Gastrocnemius medialis (tissue), 4 donors: ENCODE measurements at places on chromosomes 1 and 21. TPM values are rescaled to one million over a fixed set of nuclear protein-coding genes. Genes with fewer than 3 reads are reported as not detected.

Gene FASLG
- not detected for total RNA-seq

Gene EVA1C
- 15.8 TPM for total RNA-seq

Gene IL20
- not detected for total RNA-seq

Gene FAM43B
- not detected for total RNA-seq

Gene KLF17
- total RNA-seq: not detected

Gene SLC19A2
- total RNA-seq: 95.2 TPM

Gene GJA9
- not detected for total RNA-seq

Gene OR2L3
- not detected for total RNA-seq

Gene DNASE2B
- total RNA-seq: 3.7 TPM

DNA sequence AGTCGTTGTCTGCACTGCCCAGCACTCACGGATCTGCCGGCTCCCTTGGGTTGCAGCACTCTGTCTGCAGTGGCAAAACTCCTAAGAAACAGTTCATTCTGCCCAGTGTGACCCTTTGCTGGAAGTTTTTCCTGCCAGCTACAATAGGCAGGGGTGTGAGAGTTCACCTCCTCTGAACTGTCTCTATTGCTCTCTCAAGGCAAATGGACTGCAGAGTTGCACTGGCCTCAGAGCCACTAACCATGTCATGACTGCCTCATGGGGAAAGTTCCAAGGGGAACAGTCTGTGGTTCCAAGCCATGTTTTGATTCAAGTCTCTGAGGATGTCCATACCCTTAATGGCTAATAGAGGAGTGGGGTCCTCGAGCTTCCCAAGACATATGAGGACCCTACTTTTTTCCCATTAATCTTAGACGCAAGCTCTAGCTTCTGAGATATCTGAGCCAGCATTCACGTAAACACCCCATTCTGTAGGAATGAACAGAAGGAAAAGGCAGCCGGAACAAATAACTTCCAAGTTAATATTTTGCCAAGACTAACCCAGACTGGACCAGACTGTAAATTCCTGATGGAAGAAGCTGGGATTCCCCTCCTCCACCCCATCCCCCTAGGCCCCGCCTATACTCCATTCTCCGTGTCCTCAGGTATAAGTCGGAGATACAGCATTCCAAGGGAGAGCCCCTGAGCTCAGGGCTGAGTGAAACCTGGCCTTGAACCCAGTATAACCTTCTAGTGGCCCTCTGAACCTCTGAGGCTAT is 93.8 kb upstream of the AKT3 start:
- H3K4me3 ChIP-seq: no peak overlapping the region
- H3K4me1 ChIP-seq: no peaks in the 10 kb centered on the region
- H3K36me3 ChIP-seq: no peaks in the 10 kb centered on the region
- no peak overlapping the region for H3K27ac ChIP-seq

- H3K36me3 ChIP-seq: no peaks in the 10 kb centered on the region
- no peaks in the 10 kb centered on the region for H3K27me3 ChIP-seq
- no peak for DNase-seq
- H3K4me3 ChIP-seq: no peak overlapping the region
These were observed 514.4 kb upstream of the B3GALT2 start for GRCh38 chr1:193700710-193701355.

- no peaks in the 10 kb centered on the region for H3K27me3 ChIP-seq
- H3K36me3 ChIP-seq: no peaks in the 10 kb centered on the region
These were observed 68.1 kb upstream of the AK4 start for GRCh38 chr1:65079941-65080340.

DNA sequence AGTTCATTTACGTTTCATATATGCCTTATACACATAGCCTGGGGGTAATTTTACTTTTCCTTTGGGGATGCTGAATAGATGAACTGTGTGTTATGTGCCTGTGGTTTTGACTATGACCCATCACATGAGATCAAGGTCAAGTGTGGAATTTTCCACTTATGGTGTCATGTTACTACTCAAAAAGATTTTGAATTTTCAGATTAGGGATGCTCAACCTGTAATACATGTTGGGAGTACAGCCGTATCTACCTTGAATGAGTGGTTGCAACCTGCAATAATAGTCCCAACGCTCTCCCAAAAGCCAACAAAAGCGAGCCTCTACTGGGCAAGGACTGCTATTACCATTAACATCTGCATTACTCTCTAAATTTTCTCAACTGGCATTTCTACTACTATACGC is 68.5 kb upstream of the SDC3 start:
- no peak overlapping the region for H3K4me3 ChIP-seq
- no peak for DNase-seq
- H3K4me1 ChIP-seq: peaks cover 36% of the 10 kb centered on the region
- H3K27me3 ChIP-seq: no peaks in the 10 kb centered on the region
- H3K27ac ChIP-seq: peak overlapping the region; percentile 48
- H3K36me3 ChIP-seq: no peaks in the 10 kb centered on the region

DNA sequence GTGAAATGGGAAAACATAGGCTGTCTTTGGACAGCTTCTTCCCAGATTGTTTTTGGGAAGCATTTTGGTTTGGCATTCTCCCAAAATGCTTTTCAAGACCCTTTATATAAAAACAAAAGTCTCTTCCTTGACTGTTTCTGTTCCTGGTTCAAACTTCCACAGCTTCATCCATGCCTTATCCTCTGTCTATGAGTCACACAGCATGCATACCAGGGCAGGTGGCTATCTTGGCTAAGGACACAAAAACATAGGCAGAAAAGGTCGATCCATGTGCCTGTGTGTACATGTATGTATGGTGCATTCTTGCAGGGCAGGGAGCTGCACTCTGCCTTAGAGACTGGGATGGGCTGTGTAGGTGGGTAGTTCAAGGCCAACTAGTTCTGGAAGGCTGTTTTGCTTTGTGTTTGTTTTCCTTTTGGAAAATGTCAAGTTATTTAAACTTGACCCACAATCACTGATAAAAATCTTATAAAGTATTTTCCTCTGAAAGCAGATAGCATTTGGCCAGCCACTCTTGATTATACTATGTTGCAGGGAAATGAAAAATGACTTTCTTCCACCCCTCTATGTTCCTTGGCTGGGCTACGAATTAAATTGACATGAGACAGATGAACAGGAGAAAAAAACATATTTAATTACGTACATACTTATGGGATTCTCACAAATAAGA is 437.0 kb downstream of the SIPA1L2 start:
- DNase-seq: no peak
- no peaks in the 10 kb centered on the region for H3K36me3 ChIP-seq
- H3K27me3 ChIP-seq: no peaks in the 10 kb centered on the region
- no peak overlapping the region for H3K4me3 ChIP-seq
- no peaks in the 10 kb centered on the region for H3K4me1 ChIP-seq

- DNase-seq: no peak
- H3K27ac ChIP-seq: no peak overlapping the region
- peaks cover 6% of the 10 kb centered on the region for H3K36me3 ChIP-seq
- no peaks in the 10 kb centered on the region for H3K27me3 ChIP-seq
- H3K4me3 ChIP-seq: no peak overlapping the region
These were observed 16.3 kb upstream of the MTARC1 start for GRCh38 chr1:220770245-220770913.

GRCh38 chr1:229164836-229165735 is 105.8 kb upstream of the RAB4A start:
- no peak overlapping the region for H3K27ac ChIP-seq
- no peaks in the 10 kb centered on the region for H3K27me3 ChIP-seq
- H3K4me1 ChIP-seq: no peaks in the 10 kb centered on the region
- no peak overlapping the region for H3K4me3 ChIP-seq
- H3K36me3 ChIP-seq: no peaks in the 10 kb centered on the region

- no peaks in the 10 kb centered on the region for H3K4me1 ChIP-seq
- H3K4me3 ChIP-seq: no peak overlapping the region
- no peak overlapping the region for H3K27ac ChIP-seq
These were observed 498.7 kb upstream of the NFIA start for GRCh38 chr1:60583696-60584095.

GRCh38 chr1:55346586-55346985 is 131.4 kb upstream of the USP24 start:
- no peak overlapping the region for H3K27ac ChIP-seq
- DNase-seq: no peak
- H3K36me3 ChIP-seq: no peaks in the 10 kb centered on the region
- H3K27me3 ChIP-seq: no peaks in the 10 kb centered on the region

GRCh38 chr1:47725511-47725991 is 271.6 kb downstream of the TRABD2B start:
- H3K4me1 ChIP-seq: peaks cover 7% of the 10 kb centered on the region
- H3K27me3 ChIP-seq: peaks cover 16% of the 10 kb centered on the region
- H3K36me3 ChIP-seq: no peaks in the 10 kb centered on the region
- no peak for DNase-seq
- H3K27ac ChIP-seq: no peak overlapping the region
- H3K4me3 ChIP-seq: no peak overlapping the region

DNA sequence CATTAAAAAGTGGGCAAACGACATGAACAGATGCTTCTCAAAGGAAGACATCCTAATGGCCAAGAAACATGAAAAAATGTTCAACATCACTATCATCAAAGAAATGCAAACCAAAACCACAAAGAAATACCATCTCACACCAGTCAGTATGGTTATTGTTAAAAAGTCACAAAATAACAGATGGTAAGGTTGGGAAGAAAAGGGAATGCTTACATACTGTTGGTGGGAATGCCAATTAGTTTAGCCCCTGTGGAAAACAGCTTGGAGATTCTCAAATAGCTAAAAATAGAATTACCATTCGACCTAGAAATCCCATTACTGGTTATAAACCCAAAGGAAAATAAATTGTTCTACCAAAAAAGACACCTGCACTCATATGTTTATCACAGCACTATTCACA is 369.4 kb downstream of the KCNH1 start:
- H3K36me3 ChIP-seq: no peaks in the 10 kb centered on the region
- H3K27me3 ChIP-seq: no peaks in the 10 kb centered on the region
- H3K27ac ChIP-seq: no peak overlapping the region
- no peaks in the 10 kb centered on the region for H3K4me1 ChIP-seq
- no peak overlapping the region for H3K4me3 ChIP-seq

GRCh38 chr1:86370601-86371022 is 25.5 kb downstream of the ODF2L start:
- no peaks in the 10 kb centered on the region for H3K4me1 ChIP-seq
- H3K4me3 ChIP-seq: no peak overlapping the region
- H3K36me3 ChIP-seq: no peaks in the 10 kb centered on the region
- no peaks in the 10 kb centered on the region for H3K27me3 ChIP-seq

DNA sequence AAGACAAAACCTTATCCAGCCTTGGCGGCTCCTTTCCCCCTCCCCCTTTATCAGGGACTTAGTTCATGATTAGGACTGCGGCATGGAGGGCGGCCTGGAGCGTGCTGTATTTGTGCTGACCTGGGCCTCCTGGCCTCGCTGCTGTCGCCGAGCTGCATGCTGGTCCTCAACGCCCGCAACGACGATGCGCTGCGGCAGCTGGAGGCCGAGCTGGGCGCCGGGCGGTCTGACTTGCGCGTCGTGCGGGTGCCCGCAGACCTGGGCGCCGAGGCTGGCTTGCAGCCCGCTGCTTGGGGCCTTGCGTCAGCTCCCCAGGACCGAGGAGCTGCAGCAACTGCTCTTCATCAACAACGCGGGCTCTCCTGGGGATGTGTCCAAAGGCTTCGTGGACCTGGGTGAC is 70.9 kb downstream of the TM2D1 start:
- H3K36me3 ChIP-seq: no peaks in the 10 kb centered on the region
- no peak overlapping the region for H3K4me3 ChIP-seq
- no peak overlapping the region for H3K27ac ChIP-seq
- H3K4me1 ChIP-seq: no peaks in the 10 kb centered on the region
- DNase-seq: no peak

GRCh38 chr1:44296086-44296485 is 59.0 kb downstream of the ERI3 start:
- H3K27me3 ChIP-seq: no peaks in the 10 kb centered on the region
- H3K36me3 ChIP-seq: peaks cover 15% of the 10 kb centered on the region
- peaks cover 17% of the 10 kb centered on the region for H3K4me1 ChIP-seq

GRCh38 chr1:243708210-243708609 is 141.8 kb downstream of the AKT3 start:
- H3K4me1 ChIP-seq: peaks cover 21% of the 10 kb centered on the region
- H3K36me3 ChIP-seq: no peaks in the 10 kb centered on the region
- no peaks in the 10 kb centered on the region for H3K27me3 ChIP-seq
- no peak for DNase-seq
- H3K4me3 ChIP-seq: no peak overlapping the region
- H3K27ac ChIP-seq: no peak overlapping the region

DNA sequence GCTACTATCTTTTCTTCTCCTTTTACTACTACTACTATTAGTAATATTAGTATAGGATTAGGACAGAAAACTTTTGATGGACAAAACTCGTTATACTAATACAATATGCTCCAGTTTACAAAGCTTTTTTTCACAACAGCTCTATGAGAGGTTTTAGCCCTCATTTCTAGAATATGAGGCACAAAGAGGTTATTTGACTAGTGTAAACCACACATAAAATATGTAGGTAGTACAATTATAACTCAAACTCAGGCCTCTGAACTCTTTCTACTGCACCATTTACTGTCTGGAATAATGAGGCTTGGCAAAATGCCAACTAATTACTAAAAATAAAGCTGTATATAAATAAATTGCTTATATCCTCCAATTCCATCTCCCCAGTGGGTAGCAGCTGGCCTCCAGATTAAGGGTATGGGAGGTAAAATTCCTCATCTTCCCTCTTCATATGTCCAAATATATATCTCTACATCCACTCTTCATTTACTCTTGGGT is 99.9 kb downstream of the LYST start:
- H3K27me3 ChIP-seq: no peaks in the 10 kb centered on the region
- peaks cover 21% of the 10 kb centered on the region for H3K36me3 ChIP-seq
- no peak for DNase-seq
- H3K4me3 ChIP-seq: no peak overlapping the region

- no peaks in the 10 kb centered on the region for H3K27me3 ChIP-seq
- H3K4me1 ChIP-seq: peaks cover 21% of the 10 kb centered on the region
- peaks cover 23% of the 10 kb centered on the region for H3K36me3 ChIP-seq
- H3K27ac ChIP-seq: peak overlapping the region; percentile 43
These were observed 1.8 kb downstream of the TAS1R3 start for GRCh38 chr1:1332774-1333480.

- no peaks in the 10 kb centered on the region for H3K36me3 ChIP-seq
- no peaks in the 10 kb centered on the region for H3K27me3 ChIP-seq
- H3K4me1 ChIP-seq: no peaks in the 10 kb centered on the region
- H3K4me3 ChIP-seq: no peak overlapping the region
- no peak for DNase-seq
These were observed 14.7 kb downstream of the CR1L start for GRCh38 chr1:207659545-207660153.
